Stimulated activated CD4-positive, alpha-beta T cell treated with anti-CD3 and anti-CD28 coated beads, Interleukin-4, amount 100 ng/mL, for 4 hours (primary cell): ENCODE measurements at places on chromosomes 16 and 17.

DNA sequence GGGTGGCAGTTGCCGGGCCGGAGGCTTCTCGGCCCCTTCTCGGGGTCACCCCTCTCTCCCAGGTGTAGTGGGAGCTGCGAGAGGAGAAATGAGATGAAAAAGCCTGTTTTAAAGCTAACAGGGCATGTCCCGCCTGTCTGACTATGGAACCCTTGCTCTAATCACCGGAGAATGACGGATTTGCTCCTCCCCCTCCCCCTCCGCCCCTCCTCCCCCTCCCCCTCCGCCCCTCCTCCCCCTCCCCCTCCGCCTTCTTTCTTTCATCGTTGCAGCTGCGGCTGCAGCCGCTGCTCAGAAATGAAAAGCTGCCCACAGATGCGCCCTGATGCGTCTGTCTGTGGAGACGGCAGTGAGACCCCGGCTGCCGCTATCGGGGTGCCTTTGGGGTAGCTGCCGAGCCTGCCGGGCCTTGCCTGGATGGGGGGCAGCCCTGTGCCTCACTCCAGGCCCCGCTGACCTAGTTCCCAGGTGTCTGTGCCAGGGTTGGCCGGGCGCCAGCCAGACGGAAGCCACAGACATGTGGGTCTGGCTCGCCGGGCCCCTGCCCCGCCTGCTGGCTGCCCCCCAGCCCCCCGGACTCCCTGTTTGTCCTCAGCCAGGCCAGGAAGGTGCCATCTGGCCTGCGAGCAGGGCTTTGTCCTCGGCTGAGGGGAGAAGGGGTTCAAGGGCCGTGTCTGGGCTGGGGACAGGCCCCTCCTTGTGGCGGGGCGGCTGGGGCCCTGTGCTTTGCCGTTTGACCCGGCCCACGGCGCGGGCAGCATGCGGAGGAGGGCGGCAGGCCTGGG, 37.7 kb downstream of the GINS2 start:
- DNase-seq: no peak

- no peak for DNase-seq
These were observed 7.7 kb upstream of the SRRM2 start for GRCh38 chr16:2744711-2745110.

- no peak for DNase-seq
These were observed 7.9 kb downstream of the RABEP2 start for GRCh38 chr16:28917095-28917494.

GRCh38 chr16:89197033-89197632, 3.2 kb downstream of the SLC22A31 start:
- no peak for DNase-seq

GRCh38 chr16:86962913-86963312, 354.3 kb downstream of the C16orf95 start:
- DNase-seq: no peak

GRCh38 chr17:56603486-56604238, 10.2 kb downstream of the NOG start:
- DNase-seq: no peak

GRCh38 chr16:23802776-23803175, 33.0 kb upstream of the PRKCB start:
- no peak for DNase-seq

DNA sequence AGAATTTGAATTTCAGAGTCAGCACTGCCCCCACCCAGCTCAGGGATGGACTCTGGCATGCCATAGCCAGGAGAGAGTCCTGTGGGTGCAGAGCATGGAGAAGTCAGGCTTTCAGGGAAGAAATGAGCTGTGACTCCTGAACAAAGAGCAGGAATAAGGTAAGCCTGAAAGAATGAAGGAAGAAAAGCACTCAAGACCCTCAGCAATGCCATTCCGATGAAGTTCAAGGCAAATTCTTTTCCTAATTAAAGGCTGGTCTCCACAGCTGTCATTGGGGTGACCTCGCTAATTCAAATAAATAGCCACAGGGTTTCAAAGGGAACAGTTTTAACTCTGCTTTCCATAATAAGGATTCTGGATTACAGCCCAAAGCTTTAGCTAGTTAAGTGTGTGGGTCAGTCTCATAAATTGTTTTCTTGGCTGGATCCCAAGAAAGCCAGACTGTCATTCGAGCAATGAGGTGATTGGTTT, 31.7 kb downstream of the TOM1L2 start:
- DNase-seq: no peak

- DNase-seq: no peak
These were observed 40.6 kb downstream of the SNX11 start for GRCh38 chr17:48148029-48148770.

GRCh38 chr17:879546-880442, 97.6 kb downstream of the MRM3 start:
- peak; percentile 53 for DNase-seq

- no peak for DNase-seq
These were observed 36.2 kb downstream of the CDRT4 start for GRCh38 chr17:15431196-15431595.

DNA sequence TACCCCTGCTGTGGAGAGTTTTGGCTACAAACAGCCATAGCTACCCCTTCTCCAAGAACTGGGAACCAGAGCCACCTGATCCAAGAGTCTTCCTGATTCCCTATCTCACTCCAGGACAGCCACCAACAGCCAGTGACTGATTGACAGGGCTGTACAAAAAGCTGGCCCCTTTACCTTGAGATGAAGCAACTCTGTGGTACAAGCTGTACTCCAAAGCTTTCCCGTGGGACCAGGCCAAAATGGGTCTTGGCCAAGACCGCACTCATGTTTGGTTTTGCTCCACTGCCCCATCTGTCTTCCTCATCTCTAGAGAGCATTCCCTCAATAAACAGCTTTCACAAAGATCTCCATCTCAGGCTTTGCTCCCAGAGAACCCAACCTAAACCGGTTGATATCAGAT, 43.6 kb downstream of the RNF157 start:
- no peak for DNase-seq

- DNase-seq: peak; percentile 45
These were observed 2.2 kb downstream of the CYTH1 start for GRCh38 chr17:78779850-78780249.
